ENCODE measurements at places on chromosomes 2 and 18.

GRCh38 chr18:74152857-74153256, 4.5 kb downstream of the TIMM21 start:
- DNase-seq, result no peak

DNA sequence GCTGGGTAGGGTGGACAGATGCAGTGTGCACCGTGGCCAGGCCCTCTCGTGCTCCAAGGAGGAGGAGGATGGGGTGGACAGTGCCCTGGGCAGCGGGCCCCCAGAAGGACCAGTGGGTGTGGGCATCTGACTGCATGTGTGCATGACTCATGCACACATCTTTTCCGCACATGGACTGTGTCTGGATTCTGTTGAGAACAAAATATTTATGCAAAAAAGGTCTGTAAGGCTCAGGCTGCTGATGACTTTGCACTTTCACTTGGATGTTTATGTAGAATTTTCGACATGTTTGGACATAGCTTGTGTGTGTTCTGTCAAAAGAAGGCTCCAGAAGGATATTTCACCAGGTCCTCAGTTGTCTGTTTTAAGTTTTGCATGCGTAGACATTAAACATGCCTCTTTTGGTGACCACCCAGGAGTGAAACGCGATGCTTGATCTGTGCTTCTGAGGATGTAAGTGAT, 45.6 kb downstream of the MTCL1 start:
- no peak for DNase-seq

DNA sequence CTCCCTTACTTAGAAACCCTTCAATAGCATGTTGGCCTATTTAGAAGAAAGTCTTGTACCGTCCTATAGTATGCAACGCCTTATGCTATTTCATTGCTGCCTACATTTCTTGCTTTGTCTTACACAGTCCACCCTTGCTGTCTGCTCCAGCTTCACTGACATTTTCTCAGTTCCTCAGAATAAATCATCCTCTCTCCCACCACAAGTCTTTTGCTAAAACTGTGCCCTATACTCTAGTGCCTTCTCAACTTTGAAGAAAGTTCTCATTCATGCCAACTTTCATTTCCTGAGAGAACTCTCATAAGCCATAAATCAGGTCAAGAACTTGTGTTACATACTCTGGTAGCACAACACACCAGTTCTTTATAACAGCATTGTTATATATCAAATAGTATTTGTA, 54.3 kb upstream of the COL3A1 start:
- no peak for DNase-seq

DNA sequence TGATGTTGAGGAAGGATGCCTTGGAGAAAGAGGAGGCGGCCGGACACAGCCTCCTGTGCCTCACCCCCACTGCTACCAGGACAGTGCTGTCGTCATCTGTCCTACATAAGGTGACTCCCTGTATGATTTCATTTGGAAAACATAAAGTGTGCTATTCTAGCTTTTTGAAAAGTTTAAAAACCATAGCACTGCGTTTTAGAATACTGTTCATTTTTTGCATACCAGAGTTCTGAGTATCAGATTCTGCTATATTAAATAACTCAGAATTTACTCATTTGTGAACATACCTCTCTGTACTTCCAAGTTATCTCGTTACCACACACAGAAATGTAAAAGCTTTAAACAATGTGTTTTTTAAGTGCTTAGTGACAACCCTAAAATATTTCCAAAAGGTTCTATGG, 302.9 kb downstream of the LRRTM1 start:
- DNase-seq, result no peak

GRCh38 chr2:37642907-37643729, 28.3 kb downstream of the CDC42EP3 start:
- no peak for DNase-seq

- DNase-seq, result no peak
Measured at GRCh38 chr2:202624133-202624532, 10.6 kb upstream of the FAM117B start.

DNA sequence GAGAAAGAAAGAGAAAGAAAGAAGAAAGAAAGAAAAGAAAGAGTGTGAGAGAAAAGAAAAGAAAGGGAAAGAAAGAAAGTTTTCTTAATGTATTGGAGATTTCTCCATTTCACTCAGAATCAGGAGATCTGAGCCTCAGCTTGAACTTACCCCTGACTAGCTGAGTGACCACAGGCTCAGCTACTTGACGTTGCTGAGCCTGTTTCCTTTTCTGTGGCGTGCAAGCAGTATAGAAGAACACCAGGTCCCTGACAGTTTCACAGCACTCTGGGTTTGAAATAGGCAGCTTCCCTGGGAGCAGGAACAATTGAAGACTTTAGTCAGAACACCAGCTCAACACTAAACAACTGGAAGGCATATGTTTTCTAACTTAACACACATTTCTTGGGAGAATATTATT, 44.7 kb downstream of the MARCO start:
- no peak for DNase-seq

GRCh38 chr2:211203986-211204385, 647.6 kb downstream of the CPS1 start:
- DNase-seq, result no peak

DNA sequence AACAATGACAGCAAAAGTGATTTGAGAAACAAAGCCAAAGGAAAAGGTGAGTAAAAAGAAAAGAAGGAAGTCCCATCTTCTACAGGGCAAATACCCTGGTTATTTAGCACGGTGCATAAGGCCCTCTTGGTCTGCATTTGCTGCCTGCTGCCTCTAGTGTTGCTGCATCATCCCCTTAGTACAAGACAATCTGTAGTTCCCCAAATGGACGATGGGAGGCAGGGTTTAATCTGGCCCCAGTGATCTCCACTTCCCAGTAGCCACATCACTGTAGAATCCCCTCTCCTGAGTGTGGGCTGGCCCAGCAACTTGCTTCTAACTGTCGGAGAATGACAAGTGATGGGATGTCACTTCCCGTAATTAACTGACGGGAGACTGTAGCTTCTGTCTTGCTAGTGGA, 85.1 kb downstream of the CTAGE1 start:
- DNase-seq, result no peak

GRCh38 chr2:119184512-119184911, 26.0 kb upstream of the C1QL2 start:
- DNase-seq, result no peak

DNA sequence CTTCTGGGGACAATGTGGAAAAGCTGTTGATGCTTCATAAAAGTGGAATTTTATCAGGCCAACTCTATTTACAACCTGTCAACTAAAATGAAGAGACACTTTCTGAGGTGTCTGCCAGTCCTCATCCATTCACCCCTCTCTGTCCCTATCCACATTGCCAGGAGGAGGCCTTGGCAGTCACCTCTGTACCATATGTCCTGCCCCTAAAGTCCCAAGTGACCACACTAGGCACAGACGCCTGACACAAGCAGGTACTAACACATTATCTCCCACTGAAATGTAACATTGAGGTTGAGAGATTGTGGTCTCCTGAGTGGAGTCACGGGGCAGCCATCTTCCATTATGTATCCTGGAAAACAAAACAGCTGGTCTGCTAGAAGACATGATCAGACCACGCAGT, 71.4 kb downstream of the OSBPL1A start:
- no peak for DNase-seq

All from activated CD8-positive, alpha-beta memory T cell treated with anti-CD3 and anti-CD28 coated beads for 1 hour (primary cell).